ENCODE measurements at places on chromosomes 2 and 18. TPM values are rescaled to one million over a fixed set of nuclear protein-coding genes. Genes with fewer than 3 reads are reported as not detected.

MYL12A gene
- total RNA-seq, result 571 TPM

ZNF385B gene
- 62.3 TPM for total RNA-seq

- H3K4me3 ChIP-seq, result no peak overlapping the region
- no peak for DNase-seq
- no peaks in the 10 kb centered on the region for H3K36me3 ChIP-seq
- H3K27ac ChIP-seq, result no peak overlapping the region
- H3K4me1 ChIP-seq, result peaks cover 4% of the 10 kb centered on the region
Measured at GRCh38 chr2:165825041-165825440, 31.0 kb upstream of the GALNT3 start.

- no peaks in the 10 kb centered on the region for H3K27me3 ChIP-seq
- no peak for DNase-seq
- H3K36me3 ChIP-seq, result no peaks in the 10 kb centered on the region
- peaks cover 6% of the 10 kb centered on the region for H3K4me1 ChIP-seq
- H3K4me3 ChIP-seq, result no peak overlapping the region
Measured at GRCh38 chr2:696999-697627, 19.9 kb upstream of the TMEM18 start.

DNA sequence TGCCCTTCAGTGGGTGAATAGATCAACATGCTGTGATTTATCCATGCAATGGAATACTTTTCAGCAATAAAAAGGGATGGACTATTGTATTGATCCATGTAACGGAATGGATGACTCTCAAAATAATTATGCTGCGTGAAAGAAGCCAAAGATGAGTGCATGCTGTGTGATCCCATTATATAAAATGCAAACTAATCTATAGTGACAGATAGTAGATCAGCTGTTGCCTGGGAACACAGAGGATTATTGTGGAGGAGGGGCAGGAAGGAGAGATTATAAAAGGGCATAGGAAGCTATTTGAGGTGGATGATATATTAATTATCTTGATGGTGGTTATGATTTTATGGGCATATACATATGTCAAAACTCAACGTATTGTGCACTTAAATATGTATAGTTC, 55.5 kb upstream of the ADAM23 start:
- H3K36me3 ChIP-seq, result no peaks in the 10 kb centered on the region
- H3K4me3 ChIP-seq, result no peak overlapping the region
- H3K27me3 ChIP-seq, result no peaks in the 10 kb centered on the region
- no peaks in the 10 kb centered on the region for H3K4me1 ChIP-seq

Measured in upper lobe of right lung (tissue), 1 donor.